NCI-H1694 treated with DMSO at 0.1 percent for 48 hours (cell line): ENCODE measurements at places on chromosomes 3 and 15.

- no peak for DNase-seq
Observed at GRCh38 chr3:64460141-64460730, 227.6 kb downstream of the ADAMTS9 start.

GRCh38 chr3:133983576-133984560 lies 45.9 kb downstream of the SLCO2A1 start:
- DNase-seq = no peak

GRCh38 chr3:188137051-188137450 lies 16.9 kb upstream of the LPP start:
- DNase-seq = no peak

- DNase-seq = no peak
Observed at GRCh38 chr15:69855258-69856000, 242.3 kb downstream of the TLE3 start.
